ENCODE measurements at places on chromosomes 1 and 21.
A peak's percentile ranks its signal among the peaks of the same experiment; 100 is the strongest.

DNA sequence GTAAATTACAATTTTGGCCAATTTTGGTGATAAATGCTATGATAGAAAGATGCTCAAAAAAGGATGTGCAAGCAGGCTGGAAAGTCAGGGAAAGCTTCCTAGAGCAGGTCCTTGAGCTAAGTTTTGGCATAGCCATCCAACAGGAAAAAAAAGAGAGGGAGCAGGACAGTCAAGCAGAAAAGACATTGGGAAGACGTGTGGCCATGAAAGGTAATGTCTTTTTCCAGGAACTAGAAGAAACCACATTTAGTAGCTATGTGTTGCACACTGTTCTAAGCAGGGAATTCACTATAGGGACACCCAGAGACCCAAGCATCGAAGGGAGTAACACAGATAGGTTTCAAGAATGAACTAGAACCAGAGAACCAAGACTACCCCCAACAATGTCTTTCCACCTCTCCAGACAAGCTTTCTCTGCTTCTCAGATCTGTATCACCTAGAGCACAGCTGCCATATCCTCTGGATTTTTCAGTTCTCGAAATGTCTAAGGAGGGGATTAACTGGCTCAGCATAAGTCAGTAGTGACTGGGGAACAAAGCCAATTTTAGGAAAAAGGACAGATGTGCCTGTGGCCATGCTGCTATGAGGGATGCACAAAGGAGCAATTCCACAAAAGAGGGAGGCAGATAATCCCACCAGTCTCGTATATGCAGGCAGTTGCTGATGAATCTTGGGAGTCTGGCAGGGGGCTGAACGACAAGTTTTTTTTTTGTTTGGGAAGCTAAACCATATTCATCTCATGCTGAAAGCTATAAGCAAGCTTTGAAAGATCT, 97.1 kb upstream of the DAB1 start:
- no peak for DNase-seq

- no peak for DNase-seq
Observed at GRCh38 chr1:150577557-150578271, 1.7 kb downstream of the MCL1 start.

DNA sequence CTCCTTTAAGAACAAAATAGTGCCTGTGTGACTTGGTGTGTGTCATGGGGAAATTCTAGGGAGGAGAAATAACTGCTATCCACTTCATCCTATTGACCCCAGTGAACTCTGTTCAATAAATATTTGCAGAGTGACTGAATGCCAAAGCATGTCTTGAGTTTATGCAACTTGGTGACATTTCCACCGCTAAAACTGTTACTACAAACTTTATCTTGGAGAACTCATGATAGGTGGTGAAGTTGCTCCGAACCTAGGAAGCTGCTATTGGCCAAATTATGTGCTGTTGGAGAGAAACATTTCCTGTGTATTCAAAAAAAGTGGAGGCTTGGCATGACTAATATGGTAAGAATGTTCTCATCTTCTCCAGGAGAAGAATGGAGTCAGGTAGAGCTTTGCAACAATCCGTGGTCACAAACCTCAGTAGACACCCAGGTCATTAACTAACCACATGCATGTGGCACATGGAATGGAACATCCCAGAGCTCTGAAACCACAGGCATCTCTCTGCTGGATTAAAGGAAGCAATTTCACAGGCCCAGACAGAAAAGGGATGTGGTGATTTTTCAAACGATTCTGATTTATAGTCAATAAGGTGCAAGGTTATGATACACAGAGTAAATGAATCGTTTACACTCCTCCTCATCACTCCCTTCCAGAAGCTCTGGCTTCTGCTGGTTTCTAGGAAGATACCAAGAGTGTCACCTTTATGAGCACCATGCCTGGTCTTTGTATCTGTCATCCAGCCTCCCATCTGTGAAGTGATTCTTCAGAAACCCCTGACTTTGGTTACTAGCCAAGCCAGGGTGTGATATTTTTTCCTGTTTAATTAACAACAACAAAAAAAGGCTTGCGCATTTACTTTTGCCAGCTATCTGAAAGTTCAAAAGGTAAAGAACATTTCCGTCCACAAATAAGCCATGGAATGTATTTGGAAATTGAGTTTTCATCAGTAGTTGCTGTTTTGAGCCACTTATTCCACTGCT, 361.1 kb downstream of the TGFB2 start:
- no peak for DNase-seq

GRCh38 chr1:6052543-6053205, 7.0 kb downstream of the KCNAB2 start:
- DNase-seq = peak; percentile 41

DNA sequence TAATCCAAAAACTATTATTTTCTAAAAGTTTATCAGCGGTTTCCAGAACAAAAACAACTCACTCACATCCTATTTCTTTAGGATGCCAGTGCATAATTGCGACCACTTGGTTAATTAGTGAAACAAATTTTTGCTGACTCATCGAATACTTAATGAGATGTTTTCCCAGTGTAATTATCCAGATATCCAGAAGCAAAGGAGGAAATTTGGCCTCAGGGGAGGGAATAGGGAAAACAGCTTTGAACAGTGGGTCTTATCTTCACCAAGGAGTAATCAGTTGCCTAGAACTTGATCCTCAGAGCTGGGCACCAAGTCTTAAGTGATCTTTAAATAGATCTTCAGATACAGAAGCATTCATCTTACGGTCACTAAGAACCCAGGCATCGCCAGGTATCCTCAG, 24.3 kb downstream of the STYXL2 start:
- no peak for DNase-seq
